Mesendoderm (in vitro differentiated cells): ENCODE measurements at places on chromosomes 16 and 17.

DNA sequence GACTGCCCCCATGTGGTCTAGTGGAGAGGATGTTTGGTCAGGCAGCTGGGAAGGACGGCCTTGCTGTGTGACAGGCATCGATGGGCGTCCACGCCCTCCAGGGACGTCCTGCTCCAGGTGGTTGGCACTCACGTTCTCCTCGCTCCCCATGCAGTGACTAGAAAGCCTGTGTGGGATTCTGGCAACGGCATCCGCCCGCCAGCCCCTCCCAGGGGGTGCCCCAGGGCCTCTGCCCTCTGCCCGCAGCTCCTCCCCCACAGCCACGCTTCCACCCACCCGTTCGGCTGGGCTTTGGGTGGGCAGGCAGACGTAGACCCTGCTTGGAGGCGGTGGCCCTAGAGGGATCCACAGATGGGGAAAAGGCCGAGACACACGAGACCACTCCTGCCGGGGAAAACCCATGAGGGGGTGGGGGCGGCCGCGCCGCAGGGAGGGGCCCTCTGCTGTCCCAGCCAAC is 4.7 kb upstream of the IL17C start:
- H3K4me3 ChIP-seq = no peak overlapping the region
- H3K4me1 ChIP-seq = no peaks in the 10 kb centered on the region
- peak; percentile 86 for DNase-seq
- H3K27me3 ChIP-seq = no peaks in the 10 kb centered on the region
- no peak overlapping the region for H3K27ac ChIP-seq
- peaks cover 2% of the 10 kb centered on the region for H3K36me3 ChIP-seq

DNA sequence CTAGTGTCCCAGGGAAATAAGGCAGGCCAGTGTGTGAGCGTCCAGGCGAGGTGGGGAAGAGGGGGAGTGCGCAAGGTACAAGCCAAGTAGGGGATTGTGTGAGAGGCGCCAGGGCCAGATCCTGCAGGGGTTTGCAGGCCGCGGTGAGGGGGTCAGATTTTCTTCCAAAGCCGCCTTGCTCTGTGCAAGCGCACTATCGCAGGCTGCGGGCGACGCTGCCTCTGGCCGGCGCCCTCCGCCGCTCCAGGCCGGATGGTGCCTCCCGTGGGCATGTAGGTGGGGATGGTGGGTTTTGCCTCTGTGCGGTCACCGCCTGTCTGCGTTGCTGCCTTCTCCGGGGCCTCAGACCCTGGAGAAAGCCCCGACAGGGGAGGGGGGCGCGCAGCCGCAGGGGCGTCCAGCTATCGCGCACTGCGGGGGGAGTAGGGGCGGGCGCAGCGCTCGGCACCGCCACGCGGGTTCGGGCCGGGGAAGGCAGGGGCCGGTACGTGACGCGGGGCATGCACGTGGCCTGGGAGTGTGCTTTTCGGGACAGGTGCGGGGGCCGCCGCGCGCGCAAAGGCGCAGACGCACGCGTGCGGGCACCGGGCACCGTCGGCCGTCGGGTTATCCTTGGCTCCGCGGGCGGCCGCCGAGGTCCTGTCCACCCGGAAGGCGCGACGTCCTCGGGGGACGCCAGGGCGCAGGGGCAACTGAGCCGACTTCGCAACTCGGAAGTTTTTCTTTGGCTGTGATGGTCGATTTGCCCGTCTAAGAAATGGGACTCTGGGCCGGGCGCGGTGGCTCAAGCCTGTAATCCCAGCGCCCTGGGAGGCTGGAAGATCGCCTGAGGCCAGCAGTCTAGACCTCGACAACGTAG is 1.1 kb upstream of the HAPSTR1 start:
- peak overlapping the region; percentile 12 for H3K4me3 ChIP-seq
- DNase-seq = peak; percentile 70
- H3K4me1 ChIP-seq = peaks cover 4% of the 10 kb centered on the region
- H3K36me3 ChIP-seq = peaks cover 2% of the 10 kb centered on the region
- peak overlapping the region; percentile 75 for H3K27ac ChIP-seq

GRCh38 chr16:89295071-89295900 is 77.8 kb downstream of the ZNF778 start:
- no peak overlapping the region for H3K27ac ChIP-seq
- H3K27me3 ChIP-seq = no peaks in the 10 kb centered on the region
- H3K4me1 ChIP-seq = peaks cover 28% of the 10 kb centered on the region
- no peak overlapping the region for H3K4me3 ChIP-seq
- H3K36me3 ChIP-seq = no peaks in the 10 kb centered on the region

DNA sequence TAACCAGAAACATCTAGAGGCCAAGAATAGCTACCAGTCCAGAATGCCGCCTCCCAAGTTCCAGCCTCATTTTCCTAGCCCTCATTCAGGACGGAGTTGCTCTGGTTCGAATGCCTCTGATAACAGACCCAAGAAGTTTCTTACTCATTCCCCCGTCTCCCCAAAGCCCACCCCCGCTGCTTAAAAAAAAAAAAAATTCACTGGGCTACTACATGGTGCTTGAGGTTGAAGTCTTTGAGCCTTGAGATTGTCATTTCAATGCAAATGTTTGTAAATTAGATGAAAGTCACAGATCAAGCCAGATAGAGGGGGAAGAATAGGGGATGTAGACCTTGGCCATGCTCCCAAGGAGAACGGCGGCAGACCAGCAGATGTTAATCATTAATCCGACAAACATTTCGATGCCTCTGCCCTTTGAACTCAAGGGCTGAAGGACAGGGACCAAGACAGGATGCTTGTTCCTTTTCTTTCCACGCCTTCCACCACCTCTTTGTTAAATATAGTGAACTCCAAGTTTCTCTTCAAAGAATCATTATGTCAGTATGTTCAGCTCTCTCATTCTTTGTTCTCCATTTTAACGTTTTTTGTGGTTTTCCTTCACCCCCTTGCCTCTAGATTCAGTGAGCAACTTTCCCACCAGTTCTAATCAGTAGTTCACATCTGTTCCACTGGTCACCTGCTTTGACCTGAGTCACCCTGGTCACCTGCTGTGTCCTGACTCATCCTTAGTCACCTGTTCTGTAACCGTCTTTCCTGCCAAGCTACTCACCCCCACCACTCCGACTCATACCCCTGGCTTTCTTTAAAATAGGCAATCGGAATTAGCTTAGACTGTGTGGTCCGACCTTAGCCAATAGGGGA is 190.3 kb downstream of the CPPED1 start:
- no peaks in the 10 kb centered on the region for H3K27me3 ChIP-seq
- peak; percentile 93 for DNase-seq
- no peak overlapping the region for H3K4me3 ChIP-seq
- H3K27ac ChIP-seq = no peak overlapping the region
- no peaks in the 10 kb centered on the region for H3K4me1 ChIP-seq

DNA sequence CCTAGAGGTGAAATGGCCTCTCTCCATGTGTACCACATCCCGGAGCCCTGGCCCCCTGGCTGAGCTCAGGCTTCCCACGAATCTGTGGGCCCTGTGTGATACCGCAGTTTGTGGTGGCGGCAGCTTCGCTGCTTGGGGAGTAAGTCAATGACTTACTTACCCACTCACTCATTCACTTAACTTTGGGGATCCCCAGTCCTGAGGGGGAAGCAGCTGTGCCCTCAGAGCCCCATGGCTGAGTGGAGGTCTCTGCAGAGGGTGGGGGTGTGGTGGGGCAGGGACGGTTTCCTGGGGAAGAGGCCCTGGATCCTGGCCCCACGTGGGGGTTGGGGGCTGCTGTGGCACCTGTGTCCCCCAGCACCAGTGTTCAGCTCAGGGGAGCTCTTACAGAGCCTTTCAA is 13.2 kb downstream of the KCNJ12 start:
- no peaks in the 10 kb centered on the region for H3K4me1 ChIP-seq
- H3K4me3 ChIP-seq = no peak overlapping the region
- no peaks in the 10 kb centered on the region for H3K27me3 ChIP-seq
- no peak for DNase-seq

GRCh38 chr17:861364-861763 is 79.2 kb downstream of the MRM3 start:
- peak; percentile 25 for DNase-seq
- H3K4me3 ChIP-seq = no peak overlapping the region
- H3K27me3 ChIP-seq = no peaks in the 10 kb centered on the region
- H3K36me3 ChIP-seq = peaks cover 5% of the 10 kb centered on the region
- H3K27ac ChIP-seq = no peak overlapping the region
